Kidney tubule cell (primary cell): ENCODE measurements at places on chromosomes 13 and 19.

DNA sequence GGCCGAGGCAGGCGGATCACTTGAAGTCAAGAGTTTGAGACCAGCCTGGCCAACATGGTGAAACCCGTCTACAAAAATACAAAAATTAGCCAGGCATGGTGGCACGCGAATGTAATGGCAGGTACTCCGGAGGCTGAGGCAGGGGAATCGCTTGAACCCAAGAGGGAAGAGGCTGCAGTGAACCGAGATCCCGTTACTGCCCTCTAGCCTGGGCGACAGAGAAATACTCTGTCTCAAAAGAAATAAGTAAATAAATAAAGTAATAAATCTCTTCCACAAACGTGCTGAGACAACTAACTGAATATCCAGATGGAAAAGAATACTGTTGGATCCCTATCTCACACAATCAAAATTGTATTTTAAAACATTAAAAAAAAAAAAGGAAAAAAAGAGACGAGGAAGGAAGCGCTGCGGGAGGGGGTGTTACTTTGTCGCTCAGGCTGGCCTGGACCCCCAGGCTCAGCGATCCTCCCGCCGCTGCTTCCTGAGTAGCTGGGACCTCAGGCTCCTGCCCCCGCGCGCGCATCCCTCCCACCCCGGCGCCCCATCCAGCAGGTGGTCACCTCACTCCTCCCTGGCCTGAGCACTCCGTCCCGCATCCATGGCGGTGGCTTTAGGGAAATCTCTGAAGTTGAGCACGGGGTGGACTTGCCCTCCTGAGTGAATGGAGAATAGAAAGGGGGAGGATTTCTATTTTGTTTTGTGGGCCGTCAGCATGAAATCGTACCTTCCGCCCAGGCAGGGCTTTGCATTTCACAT lies 628 bp upstream of the ZNF813 start:
- no peak for DNase-seq

GRCh38 chr19:7326105-7326877 lies 22.4 kb upstream of the ARHGEF18 start:
- DNase-seq = peak; percentile 44

DNA sequence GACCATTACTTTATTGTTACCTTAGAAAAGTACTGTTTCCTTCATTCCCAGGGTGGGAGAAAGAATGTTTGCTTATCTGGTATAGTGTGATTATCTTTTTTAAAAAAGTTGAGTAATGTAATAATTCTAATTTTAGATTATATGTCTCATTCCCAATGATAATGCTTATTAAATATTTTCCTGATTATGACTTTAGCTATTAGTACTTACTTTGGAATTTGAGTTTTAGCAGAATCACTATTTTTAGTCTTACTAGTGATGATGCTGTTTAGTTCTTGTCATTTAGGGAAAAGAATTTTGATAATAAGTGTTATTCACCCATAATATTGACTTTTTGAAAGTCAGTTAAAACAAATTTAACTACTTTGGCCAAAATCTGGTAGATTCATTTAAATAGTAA lies 95.2 kb downstream of the FRY start:
- no peak for DNase-seq

GRCh38 chr13:76937281-76937820 lies 11.0 kb upstream of the ACOD1 start:
- peak; percentile 83 for DNase-seq

DNA sequence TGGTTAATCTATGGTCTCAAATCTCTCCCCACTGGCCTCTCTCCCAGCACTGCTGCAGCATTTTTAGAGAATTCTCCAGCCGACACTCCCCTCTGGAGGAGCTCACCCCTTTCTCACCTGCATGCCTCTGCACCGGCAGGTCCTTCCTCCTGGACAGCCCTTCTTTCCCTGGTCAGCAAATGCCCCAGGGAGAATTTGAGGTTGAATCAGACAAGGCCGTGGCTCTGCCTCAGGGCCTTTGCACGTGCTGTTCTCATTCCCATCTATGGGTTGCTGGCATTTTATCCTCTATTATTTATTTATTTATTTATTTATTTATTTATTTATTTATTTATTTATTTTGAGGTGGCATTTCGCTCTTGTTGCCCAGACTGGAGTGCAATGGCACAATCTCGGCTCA lies 1.4 kb upstream of the DOCK6 start:
- no peak for DNase-seq

DNA sequence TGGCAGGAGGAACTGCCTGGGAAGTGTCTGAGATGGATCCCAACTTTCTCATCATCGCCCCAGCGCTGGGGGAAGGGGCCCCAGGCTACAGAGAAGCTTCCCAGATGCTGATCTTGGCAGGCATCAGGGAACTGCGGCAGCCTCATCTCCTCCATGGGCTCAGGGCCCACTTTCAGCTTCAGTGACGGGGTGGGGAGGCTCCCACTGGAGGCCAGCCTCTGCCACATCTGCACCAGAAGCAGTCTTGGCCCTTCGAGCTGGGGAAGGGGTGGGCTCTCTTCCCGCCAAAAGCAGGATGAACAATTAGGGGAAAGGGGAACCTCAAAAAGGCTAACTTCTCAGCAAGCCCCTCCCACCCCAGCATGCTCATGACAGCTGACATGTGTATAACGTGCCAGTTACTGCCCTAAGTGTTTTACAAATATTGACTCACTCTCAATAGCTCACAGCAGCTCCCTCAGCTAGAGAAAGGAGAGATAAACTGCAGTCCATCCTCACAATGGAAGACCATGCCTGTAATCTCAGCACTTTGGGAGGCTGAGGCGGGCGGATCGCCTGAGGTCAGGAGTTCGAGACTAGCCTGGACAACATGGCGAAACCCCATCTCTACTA lies 7.1 kb upstream of the S1PR2 start:
- DNase-seq = no peak

DNA sequence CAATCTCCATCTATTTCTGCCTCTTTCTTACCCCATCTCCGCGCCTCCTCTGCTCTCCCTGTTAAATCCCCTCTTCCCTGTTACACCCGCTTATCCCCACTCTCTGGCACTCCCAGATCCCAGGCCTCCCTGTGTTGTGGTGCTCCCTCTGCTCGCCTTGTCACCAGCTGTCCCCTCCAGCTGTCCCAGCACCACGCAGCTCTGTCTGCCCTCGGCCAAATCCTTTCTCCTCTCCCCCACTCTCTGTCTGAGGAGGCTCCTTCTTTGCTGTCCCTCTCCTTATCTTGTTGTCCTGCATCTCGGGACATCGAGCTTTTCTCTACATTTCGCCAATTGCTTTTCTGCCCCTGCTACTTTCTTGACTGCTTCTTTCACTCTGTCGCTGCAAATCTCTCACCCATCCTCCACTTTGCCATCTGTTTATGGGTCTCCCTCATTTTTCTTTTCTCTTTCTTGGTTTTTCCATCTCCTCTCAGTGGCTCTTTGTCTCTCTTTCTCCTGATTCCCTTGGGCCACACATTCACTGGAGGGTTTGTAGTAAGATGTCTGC lies 941 bp downstream of the ZNF160 start:
- DNase-seq = peak; percentile 2

DNA sequence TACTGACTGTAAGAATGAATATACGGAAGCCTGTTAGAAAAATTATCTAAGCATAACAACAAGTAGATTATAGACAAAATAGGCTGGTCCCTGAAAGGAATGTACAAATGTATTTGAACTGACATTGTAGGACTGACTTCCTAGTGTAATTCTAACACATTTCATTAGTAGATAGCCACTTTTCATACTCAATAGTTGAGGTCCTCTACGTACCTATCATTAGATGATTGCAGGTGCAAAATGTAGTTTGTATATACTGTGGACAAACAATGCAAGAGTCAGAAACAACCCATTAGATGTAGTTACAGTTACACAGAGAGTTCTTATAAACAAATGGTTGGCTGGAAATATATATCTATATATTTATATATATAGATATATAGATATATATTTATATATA lies 402.3 kb upstream of the SLITRK6 start:
- no peak for DNase-seq

- DNase-seq = no peak
These were observed 881.9 kb downstream of the SLITRK6 start for GRCh38 chr13:84917252-84917878.

- DNase-seq = no peak
These were observed 101.9 kb downstream of the LIG4 start for GRCh38 chr13:108113407-108113806.

DNA sequence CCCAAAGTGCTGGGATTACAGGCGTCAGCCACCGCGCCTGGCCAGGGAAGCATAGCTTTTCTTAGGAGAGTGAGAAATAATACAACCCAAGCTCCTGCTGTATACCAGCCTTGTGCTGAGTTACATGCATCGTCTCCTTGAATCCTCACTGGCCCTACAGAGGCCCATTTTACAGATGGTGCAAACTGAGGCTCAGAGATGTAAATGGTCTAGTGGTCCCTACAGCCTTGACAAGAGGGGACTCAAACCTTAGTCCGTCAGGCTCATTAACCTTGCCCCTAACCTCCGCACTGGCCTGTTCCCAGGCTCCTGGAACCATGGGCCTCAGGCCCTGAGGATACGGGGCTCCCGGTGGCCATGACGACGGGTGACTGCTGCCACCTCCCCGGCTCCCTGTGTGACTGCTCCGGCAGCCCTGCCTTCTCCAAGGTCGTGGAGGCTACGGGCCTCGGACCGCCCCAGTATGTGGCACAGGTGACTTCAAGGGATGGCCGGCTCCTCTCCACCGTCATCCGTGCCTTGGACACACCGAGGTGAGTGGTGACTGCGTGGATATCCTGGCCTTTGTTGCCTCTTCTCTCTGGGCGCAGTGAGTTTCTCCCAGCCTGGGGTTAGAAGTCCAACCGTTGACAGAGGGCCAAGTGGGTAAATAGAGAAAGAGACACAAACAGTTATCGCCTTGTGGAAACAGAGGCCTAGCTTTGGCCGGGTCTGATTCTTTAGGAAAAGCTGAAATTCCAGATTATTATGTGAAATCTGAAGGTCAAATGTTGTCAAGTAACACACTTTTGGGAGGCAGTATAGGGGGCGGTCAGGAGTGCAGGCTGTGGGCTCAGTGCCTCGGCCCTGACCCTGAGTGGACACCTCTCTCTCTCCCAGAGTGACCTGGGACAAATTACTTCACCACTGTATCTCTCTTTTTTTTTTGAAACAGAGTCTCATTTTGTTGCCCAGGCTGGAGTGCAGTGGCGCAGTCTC lies 8.7 kb downstream of the MARCHF2 start:
- no peak for DNase-seq

GRCh38 chr13:71169180-71169579 lies 697.8 kb downstream of the DACH1 start:
- no peak for DNase-seq

DNA sequence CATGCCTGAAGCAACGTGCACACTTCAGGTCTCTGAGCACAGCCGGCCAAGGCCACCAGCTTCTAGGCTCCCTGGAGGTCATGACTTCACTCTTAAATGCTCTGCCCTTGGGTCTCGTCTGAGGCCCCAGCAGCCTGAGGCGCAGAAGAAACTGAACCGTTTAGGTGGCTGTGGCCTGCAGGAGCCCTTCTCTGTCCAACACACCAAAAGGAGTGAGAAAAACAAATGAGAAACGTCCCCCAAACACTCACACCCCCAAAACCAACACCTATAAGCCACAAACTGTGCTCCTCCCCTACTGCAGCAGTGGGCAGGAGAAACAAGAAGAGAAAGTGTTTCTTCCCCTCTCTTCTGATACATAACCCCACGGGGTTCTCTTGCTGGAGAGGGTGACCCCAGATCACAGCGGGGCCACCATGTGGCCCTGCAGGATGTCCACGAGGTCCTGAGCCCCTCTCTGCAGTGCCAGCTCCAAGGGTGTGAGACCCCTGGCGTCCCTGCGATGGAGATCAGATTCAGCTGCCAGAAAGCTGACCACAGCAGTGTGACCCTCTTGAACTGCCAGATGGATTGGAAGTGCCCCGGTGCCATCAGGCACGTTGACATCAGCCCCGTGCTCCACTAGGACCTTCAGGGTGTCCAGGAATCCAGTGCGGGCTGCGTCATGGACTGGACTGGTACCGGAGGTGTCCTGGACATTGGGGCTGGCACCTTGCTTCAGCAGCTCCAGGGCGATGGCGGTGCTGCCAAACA lies 1.0 kb upstream of the KRI1 start:
- no peak for DNase-seq

DNA sequence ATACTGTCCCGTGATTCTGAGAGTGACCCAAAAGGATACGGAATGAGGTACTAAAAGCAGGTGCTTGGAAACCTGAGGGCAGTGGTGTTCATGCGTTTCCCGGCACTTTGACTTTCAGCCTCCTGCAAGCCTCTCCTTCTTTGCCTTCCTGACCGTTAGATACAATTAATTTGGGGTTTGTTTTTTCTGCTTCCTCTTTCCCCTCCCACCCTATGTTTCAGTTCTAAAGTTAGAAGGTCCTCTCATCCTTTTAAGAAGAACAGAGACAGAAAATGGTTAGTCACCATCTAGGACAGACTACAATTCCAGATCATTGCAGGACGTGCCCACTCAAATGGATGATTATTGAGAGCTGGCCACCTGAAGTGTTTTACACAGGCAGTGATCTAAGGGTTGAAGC lies 1.8 kb upstream of the LILRB4 start:
- DNase-seq = no peak

GRCh38 chr19:35903550-35904179 lies 1.3 kb downstream of the HCST start:
- peak; percentile 92 for DNase-seq
